ENCODE measurements at places on chromosomes 3 and 15.

- DNase-seq = no peak
Measured at GRCh38 chr3:13215940-13216546, 142.8 kb upstream of the IQSEC1 start.

DNA sequence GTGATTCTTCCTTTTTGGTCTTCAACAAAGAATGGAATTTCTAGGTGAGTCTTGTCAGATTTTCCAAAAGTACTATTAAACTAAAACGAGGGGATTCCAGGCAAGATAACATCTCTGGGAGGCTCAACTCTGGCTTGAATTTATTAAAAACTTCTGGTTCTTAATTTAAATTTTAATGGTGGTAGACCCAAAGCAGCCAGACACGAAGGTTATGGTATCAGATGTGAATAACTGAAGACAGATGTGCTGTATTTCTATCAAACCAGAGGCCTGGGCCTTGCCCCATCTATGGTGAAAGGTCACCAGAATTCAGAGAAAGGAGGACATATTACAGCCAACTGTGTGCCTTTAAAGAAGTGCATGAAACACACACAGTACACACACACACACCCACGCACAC, 283.2 kb upstream of the ICE2 start:
- DNase-seq = no peak

GRCh38 chr3:111951032-111951431, 27.8 kb upstream of the ABHD10 start:
- DNase-seq = no peak

DNA sequence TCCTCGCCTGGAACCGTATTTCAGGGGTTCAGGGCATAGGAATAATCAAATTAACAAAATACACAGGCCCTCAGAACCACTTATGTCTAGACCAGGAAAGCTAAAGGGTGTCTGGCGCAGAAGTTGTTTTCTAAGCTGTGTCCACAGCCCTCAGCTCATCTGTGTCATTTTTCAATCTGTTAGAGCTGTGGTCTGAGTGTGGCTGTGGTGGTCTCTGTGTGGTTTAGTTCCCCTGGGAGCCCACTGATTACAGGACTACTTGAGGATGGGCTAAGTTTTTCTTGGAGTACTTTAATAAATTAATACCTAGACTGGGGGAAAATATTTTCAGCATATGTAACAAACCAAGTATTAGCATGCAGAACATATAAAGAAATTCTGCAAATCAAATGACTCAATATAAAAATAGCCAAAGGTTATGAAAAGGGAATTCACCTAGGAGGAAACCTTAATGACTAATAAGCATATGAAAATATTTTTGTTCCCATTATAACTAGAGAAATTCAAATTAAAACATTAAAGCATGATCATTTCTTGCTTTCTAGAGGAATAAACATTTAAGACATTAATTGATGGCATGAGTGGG, 186.3 kb downstream of the SATB1 start:
- no peak for DNase-seq

DNA sequence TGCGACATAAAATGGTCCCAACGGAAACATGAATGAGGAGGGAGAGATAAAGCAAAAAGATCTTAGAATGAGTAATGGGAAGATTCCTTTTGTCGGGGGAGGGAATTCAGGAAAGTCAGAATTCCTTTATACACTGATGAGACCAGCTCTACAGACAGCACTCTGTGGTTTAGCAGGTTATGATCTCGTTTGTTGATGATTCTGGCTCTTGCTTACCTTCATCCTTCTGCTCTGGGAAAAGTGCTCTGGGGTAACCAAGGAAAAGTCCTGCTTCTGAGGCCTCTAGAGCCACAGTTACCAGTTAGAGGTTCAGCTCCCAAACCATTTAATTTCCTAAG, 150.7 kb upstream of the NR2E3 start:
- no peak for DNase-seq

DNA sequence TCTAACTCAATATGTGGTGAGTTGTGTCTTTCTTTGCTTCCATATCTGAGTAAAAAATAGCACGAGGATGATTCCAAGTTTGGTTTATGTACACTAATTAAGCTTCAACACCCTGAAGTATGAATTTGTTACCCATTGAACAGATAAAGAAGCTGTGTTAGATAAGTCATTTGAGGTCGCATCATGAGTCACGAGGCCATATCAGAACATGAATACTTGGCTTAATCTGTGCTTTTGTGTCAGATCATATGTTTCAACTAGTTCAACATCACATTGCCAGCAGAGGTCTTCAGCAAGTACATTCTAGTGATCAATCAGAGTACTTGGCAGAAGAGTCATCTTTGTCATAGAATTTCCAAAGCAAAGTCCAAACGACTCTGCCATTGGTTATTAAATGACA, 26.3 kb upstream of the MITF start:
- DNase-seq = no peak

- no peak for DNase-seq
Measured at GRCh38 chr3:50302095-50303012, 1.0 kb downstream of the HYAL1 start.

DNA sequence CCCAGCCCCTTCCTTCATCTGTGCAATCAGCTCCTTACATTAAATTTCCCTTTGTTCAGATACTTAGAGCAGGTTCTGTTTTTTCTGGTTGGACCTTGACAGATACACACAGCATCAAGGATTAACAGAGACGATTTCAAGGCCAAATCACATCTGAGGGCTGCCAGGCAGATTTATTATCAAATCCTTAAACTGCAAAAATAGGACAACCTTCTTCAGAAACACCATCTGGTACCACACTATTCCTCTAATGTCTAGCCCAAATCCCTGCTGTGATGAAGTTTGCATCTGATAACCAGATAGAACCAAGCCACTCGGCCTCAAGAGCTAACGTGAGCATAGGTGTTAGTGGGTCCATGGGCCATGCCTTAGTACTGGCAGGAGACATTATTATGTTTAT, 250.7 kb upstream of the PROK2 start:
- no peak for DNase-seq

GRCh38 chr15:73686781-73687256, 2.6 kb downstream of the CD276 start:
- no peak for DNase-seq

DNA sequence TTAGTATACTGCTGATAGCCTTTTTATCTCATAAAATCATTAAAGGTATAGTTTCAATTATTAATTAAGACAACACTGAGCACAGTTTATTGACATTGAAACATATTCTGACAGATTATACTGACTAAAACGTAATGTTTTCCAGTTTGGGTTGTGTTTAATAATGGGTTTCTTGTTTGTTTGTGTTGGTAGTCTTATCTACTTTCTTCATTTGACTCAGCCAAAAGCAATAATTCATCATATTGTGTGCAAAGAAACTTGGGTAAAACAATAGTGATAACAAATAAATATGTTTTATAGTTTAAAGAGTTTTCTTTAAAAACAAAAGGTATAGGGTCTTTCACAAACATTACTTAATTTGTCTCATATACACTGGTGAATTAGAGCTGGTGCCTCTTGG, 629.2 kb upstream of the AGTR1 start:
- no peak for DNase-seq

Data from NCI-H1436 treated with DMSO at 0.1 percent for 48 hours (cell line).